GM06990 (cell line): ENCODE measurements at places on chromosomes 13 and 19.

DNA sequence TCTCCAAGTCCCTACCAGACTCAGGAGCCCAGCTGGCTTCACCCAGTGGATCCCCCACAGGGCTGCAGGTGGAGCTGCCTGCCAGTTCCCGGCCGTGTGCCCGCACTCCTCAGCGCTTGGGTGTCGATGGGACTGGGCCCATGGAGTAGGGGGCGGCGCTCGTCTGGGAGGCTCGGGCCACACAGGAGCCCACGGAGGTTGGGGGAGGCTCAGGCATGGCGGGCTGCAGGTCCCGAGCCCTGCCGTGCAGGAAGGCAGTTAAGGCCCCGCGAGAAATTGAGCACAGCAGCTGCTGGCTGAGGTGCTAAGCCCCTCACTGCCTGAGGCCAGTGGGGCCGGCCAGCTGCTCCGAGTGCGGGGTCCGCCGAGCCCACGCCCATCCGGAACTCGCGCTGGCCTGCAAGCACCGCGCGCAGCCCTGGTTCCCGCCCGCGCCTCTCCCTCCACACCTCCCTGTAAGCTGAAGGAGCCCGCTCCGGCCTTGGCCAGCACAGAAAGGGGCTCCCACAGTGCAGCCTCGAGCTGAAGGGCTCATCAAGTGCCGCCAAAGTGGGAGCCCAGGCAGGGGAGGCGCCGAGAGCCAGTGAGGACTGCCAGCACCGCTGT is 1771.1 kb downstream of the OLFM4 start:
- no peak for DNase-seq

DNA sequence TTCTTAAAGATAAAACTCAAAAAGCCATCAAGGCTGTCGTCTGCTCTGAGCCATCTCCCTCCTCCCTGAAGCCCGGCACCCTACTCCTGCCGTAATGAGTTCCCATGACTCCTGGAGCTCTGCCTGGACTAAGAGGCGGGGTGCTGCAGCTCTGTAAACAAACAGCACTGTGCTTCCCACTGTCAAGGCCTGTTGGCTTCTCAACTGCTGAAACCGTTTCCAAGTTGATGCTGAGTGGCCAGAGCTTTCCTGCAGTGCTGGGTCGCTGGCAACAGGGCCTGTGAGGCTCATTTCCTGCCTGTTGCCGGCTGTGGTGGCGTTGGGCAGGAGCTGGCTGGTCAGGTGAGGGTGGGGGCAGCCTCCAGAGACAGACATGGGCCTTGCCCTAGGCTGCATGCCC is 26.7 kb upstream of the ISYNA1 start:
- no peak for DNase-seq

GRCh38 chr13:59490651-59491050 is 673.1 kb downstream of the DIAPH3 start:
- no peak for DNase-seq

- DNase-seq: no peak
Measured at GRCh38 chr13:33575378-33575777, 242.6 kb upstream of the RFC3 start.

- DNase-seq: no peak
Measured at GRCh38 chr19:10830931-10831779, 4.9 kb downstream of the TMED1 start.

DNA sequence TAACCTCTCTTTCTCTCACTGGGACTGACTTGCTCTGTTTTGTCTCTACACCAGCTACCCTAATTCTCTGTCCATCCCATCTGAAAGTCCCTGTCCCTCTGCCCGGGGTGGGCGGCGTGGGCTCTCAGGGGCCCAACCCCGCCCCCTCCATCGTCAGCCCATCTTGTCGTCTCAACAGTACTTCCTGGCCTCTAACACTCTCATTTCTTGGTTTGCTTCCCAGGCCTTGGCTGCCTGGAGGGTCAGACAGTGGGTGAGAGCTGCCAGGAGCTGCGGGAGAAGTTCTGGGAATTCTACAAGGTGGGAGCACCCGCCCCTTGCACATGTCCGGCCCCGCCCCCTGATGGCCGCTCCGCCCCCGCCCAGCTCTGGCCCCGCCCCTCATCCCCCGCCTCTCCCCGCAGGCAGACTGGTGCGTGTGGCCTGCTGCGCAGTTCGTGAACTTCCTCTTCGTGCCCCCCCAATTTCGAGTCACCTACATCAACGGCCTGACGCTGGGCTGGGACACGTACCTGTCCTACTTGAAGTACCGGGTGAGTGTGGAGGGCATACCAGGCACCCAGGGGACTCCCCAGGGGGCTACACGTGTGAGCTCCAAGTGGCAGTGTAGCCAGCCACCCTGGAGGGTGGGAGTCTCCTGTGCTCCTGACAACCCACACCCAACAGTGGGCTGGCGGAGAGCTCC is 1.7 kb downstream of the MPV17L2 start:
- peak; percentile 65 for DNase-seq

- DNase-seq: no peak
Measured at GRCh38 chr13:43665388-43665787, 121.4 kb downstream of the ENOX1 start.

DNA sequence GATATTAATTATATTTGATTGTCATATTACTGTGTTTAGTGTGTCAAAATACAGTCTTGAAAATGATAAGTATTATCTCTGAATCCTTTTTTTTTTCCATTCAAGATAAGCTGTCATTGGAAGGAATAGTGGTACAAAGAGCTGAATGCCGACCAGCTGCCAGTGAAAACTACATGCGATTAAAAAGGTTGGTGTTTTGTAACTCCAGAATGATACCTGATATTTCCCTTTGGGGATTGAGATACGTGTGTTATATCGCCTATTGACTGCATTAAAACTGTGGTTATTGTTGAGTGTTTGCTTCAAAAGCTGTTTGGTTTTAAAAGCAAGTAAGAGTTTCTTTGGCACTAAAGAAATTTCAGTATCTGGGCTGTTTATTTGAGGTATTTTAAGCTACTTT is 6.5 kb upstream of the KCTD4 start:
- no peak for DNase-seq
